ENCODE measurements at places on chromosomes 12 and 14.

DNA sequence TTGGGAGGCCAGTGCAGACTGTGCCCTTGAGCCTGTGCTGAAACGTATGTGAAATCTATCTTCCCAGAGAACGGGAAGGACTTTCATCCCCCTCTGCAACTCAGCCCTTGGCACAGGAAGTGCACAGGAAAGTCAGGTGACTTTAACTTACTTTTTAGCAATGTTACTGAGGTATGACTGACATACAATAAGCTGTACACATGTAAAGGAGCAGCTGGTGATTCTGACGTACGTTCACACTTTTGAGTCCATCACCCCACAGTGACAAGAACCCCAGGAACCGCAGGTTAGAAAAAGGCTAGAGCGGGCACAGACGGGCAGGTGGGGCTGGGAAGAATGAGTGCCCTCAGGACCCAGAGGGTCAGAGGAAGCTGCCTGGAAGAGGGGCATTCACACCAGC is 48.0 kb downstream of the ARL6IP4 start:
- DNase-seq, result no peak

- no peak for DNase-seq
Observed at GRCh38 chr14:59905188-59905587, 14.8 kb upstream of the LRRC9 start.

GRCh38 chr12:31214626-31215517 is 111.1 kb downstream of the SINHCAF start:
- DNase-seq, result no peak

- no peak for DNase-seq
Observed at GRCh38 chr14:79916892-79917291, 294.4 kb downstream of the DIO2 start.

GRCh38 chr14:56120091-56120691 is 2.0 kb downstream of the PELI2 start:
- no peak for DNase-seq
